Peyer's patch (tissue), 4 donors: ENCODE measurements at places on chromosomes 6 and 20.

- DNase-seq, result no peak
- H3K27me3 ChIP-seq, result no peaks in the 10 kb centered on the region
- H3K27ac ChIP-seq, result no peak overlapping the region
Observed at GRCh38 chr6:17638212-17638715, 38.2 kb downstream of the FAM8A1 start.

DNA sequence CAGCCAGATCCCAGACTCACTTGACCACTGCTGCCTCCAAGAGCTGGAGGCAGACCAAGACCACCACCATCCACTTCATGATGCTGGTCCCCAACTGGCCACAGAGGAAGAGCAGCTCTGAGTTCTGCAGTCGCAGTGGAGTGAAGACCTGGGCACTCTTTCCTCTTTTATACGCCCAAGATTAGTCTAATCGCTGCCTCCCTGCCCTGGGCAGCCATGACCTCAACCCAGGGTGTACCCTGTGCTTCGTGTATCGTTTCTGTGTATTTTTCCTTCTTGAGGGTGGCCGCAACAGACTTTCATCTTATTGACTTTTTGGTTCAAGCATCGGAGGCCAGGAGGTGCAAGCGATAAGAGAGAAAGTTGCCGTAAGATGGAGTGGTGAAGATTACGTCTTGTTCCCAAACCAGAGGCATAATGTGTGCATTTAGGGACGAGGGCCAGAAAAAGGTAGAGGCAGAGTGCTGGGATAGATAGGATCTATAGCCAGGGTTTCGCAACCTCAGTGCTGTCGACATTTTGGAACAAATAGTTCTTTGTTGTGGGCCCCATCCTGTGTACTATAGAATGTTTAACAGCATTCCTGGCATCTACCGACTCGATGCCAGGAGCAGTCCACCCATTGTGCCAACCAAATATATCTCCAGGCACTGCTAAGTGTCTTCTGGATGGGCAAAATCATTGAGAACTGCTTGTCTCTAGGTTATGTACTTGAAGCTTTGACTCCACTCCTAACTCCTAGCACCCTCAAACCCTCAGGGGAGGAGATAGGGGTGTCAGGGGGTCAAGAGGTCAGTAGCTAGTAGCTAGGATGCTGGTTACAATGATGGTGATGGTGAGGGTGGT is at the start of gene PGC:
Gene PGC, minus strand, starts transcription at position 142 of the 846 bp plus-strand sequence. Its CDS starts 63 bp downstream, at position 79.
- H3K4me1 ChIP-seq, result no peaks in the 10 kb centered on the region
- no peak within 1 kb of the TSS for H3K4me3 ChIP-seq
- DNase-seq, result no peak
- H3K27me3 ChIP-seq, result no peaks in the 10 kb centered on the region
- no peaks in the 10 kb centered on the region for H3K36me3 ChIP-seq
- H3K27ac ChIP-seq, result no peak within 1 kb of the TSS

- H3K4me3 ChIP-seq, result no peak overlapping the region
- no peak overlapping the region for H3K27ac ChIP-seq
- no peaks in the 10 kb centered on the region for H3K36me3 ChIP-seq
- no peaks in the 10 kb centered on the region for H3K4me1 ChIP-seq
- no peaks in the 10 kb centered on the region for H3K27me3 ChIP-seq
Observed at GRCh38 chr20:46324960-46325703, 16.8 kb upstream of the CDH22 start.

GRCh38 chr6:1906609-1907008 is 296.9 kb downstream of the FOXC1 start:
- H3K4me1 ChIP-seq, result no peaks in the 10 kb centered on the region
- no peak overlapping the region for H3K4me3 ChIP-seq
- H3K27me3 ChIP-seq, result no peaks in the 10 kb centered on the region
- no peak for DNase-seq
- H3K36me3 ChIP-seq, result no peaks in the 10 kb centered on the region

GRCh38 chr20:44695674-44696300 is 19.4 kb upstream of the CCN5 start:
- no peaks in the 10 kb centered on the region for H3K27me3 ChIP-seq
- no peaks in the 10 kb centered on the region for H3K36me3 ChIP-seq
- no peaks in the 10 kb centered on the region for H3K4me1 ChIP-seq
- DNase-seq, result no peak
- no peak overlapping the region for H3K4me3 ChIP-seq

GRCh38 chr6:683742-684440 is 9.0 kb downstream of the EXOC2 start:
- H3K27me3 ChIP-seq, result no peaks in the 10 kb centered on the region
- H3K4me3 ChIP-seq, result no peak overlapping the region
- H3K27ac ChIP-seq, result peak overlapping the region; percentile 39
- H3K4me1 ChIP-seq, result no peaks in the 10 kb centered on the region
- DNase-seq, result no peak

GRCh38 chr20:19934792-19935491 is 82.2 kb upstream of the NAA20 start:
- H3K36me3 ChIP-seq, result no peaks in the 10 kb centered on the region
- H3K27ac ChIP-seq, result peak overlapping the region; percentile 83
- peak; percentile 77 for DNase-seq
- H3K4me3 ChIP-seq, result peak overlapping the region; percentile 10
- no peaks in the 10 kb centered on the region for H3K4me1 ChIP-seq

GRCh38 chr6:70310063-70310694 is 7.3 kb upstream of the COL9A1 start:
- no peak for DNase-seq
- H3K4me1 ChIP-seq, result no peaks in the 10 kb centered on the region
- H3K27ac ChIP-seq, result no peak overlapping the region
- H3K36me3 ChIP-seq, result no peaks in the 10 kb centered on the region

- no peaks in the 10 kb centered on the region for H3K4me1 ChIP-seq
- peak overlapping the region; percentile 57 for H3K27ac ChIP-seq
- no peak overlapping the region for H3K4me3 ChIP-seq
- no peaks in the 10 kb centered on the region for H3K36me3 ChIP-seq
- no peak for DNase-seq
- no peaks in the 10 kb centered on the region for H3K27me3 ChIP-seq
Observed at GRCh38 chr6:111725446-111726112, 119.9 kb upstream of the TRAF3IP2 start.
